Muscle of leg (tissue), 16 donors: ENCODE measurements at places on chromosomes 2 and 18. TPM values are rescaled to one million over a fixed set of nuclear protein-coding genes. Genes with fewer than 3 reads are reported as not detected.

The PLEK gene
- polyA plus RNA-seq, result 4.8 TPM

The SPC25 gene
- polyA plus RNA-seq, result 9.0 TPM

The VWC2L gene
- polyA plus RNA-seq, result 0.16 TPM

The SLC20A1 gene
- polyA plus RNA-seq, result 27.6 TPM

The SLC4A5 gene
- polyA plus RNA-seq, result 2.2 TPM

The UGT1A5 gene
- not detected for polyA plus RNA-seq

The RTP5 gene
- polyA plus RNA-seq, result not detected

The SP5 gene
- 5.8 TPM for polyA plus RNA-seq

The TEX44 gene
- not detected for polyA plus RNA-seq

The HJURP gene
- polyA plus RNA-seq, result 12.1 TPM

GRCh38 chr2:188808947-188809355, 165.2 kb upstream of the COL3A1 start:
- peak; percentile 84 for DNase-seq

DNA sequence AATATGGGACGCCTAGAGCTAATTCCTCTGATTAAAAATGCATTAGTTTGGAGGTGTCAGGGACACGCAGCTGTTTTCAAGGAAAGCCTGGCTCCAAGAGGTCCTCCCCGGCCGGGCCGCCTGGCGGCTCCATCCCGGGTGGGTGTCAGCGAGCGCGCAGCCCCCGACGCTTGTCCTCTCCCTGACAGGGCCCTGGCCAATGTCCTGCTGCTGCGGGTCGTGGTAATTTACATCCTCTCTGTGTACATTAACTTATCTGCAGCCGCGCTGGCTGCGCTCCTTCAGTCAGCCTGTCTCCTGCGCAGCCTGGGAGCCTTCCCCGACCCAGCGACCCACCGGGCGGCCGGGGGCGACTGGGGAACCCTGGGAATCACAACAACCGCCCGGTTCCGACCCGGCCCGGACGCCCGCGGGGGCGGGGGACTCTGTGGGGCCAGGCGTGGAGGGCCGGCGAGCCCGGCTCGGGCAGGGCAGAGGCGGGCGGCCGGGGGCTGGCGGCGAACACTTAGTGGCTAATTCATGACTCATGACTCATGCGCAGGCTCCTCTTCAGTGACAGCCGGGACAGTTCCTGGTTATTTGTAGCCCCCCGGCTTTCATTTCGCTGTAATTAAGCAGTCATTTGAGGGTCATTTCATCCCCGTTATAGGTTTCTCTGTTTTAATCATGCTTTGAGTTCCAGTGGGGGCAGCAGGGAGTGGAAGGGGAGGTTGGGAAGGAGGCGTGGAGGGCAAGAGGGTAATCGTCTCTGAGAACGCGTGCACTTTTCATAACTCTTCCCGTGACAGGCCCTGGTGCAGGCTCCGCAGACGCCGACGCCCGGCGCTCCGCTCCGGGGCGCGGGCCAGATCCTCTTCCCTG, 141.9 kb upstream of the CTAGE1 start:
- DNase-seq, result peak; percentile 58

DNA sequence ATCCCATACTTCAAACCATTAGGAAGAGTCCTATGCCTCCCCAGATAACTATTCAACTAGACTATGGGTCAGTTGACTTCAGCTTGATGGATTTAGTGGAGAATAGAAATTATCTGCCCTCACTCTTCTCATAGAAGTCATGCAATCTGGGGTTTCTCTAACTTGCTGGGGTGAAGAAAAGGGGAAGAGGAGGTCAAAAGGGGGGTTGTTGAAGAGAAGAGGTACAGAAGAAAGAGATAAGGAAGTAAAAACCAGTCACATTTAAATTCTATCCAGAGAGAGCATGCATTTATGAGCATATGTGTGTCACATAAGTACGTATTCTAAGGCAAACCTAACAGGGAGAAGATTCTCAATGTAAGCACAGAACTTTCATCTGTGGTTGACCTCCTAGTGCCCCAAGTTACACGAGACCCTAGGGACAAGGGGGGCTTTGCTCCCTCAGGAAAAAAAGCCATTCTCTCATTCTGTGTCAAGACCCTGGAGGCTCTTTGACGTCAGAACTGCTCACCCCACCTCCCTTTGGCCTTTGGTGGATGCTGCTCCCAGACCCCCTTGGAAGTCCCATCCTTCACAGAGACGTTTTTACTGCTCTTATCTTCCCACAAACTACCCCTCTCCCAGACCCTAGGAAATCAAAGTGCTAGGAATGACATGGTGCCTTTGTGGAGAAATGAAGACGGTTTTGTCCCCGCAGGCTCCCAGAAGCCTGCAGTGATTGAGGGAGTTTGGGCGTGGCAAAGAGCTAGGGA, 236.8 kb upstream of the TNP1 start:
- no peak for DNase-seq

DNA sequence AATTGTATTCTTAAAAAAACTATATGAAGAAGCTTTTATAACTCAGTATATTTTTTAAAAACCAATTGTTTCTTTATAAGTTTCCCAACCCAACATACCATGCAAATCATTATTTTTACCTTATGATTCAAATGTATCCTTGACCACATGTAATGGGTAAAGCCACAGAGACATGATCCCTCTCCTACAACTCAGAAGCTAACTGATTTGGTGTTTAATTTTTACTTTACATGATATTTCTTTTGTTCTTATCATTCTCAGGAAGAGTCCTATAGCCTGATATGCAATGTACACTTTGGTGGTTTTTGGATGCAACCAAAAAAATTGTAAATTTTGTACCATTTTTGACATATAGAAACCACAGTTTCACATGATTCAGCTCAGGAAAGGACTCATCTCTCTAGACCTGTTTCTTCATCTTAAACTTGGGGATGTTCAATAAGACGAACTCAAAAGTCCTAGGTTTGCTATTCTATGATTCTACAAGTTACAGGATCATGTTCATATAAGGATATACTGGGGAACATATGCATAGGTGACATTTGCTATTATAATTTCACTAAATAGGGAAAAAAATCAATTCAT, 85.2 kb upstream of the RBBP8 start:
- no peak for DNase-seq

- peak; percentile 11 for DNase-seq
Measured at GRCh38 chr18:31206787-31207381, 44.2 kb upstream of the DSC1 start.

GRCh38 chr2:31675485-31675901, 94.8 kb upstream of the SRD5A2 start:
- no peak for DNase-seq

DNA sequence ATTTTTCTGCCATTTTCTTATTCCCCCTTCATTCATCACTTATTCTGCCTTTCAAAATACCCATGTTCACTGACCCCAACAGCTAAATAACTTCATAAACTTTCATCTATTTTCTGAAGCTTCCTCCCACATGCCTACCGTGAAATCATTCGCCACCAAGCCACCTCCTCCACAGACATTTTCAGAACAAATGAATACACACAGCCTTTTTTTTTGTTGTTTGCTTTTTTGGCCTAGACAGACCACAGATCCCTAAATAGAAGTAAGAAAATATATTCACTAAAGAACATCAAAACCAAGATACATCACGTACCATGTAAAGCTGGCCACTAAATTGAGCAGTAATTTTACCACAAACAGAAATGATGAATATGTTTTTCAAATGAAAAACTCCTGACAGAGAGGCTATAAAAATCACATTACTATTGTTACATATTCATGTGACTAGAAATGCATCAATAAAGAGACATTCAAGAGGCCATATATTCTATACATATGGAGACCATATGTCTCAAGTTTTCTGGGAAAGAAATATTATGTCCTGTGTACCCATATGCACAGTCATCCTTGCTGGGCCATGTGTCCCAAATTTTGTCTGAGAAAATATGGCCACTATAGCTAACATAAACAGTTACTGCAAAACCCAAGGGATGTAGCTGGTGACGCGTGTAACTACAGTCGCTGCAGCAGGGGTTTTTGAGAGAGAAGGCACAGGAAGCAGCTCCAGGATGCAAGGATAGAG, 200.3 kb downstream of the FBXO15 start:
- no peak for DNase-seq

- no peak for DNase-seq
Measured at GRCh38 chr2:41647468-41648050, 400.3 kb upstream of the PKDCC start.

DNA sequence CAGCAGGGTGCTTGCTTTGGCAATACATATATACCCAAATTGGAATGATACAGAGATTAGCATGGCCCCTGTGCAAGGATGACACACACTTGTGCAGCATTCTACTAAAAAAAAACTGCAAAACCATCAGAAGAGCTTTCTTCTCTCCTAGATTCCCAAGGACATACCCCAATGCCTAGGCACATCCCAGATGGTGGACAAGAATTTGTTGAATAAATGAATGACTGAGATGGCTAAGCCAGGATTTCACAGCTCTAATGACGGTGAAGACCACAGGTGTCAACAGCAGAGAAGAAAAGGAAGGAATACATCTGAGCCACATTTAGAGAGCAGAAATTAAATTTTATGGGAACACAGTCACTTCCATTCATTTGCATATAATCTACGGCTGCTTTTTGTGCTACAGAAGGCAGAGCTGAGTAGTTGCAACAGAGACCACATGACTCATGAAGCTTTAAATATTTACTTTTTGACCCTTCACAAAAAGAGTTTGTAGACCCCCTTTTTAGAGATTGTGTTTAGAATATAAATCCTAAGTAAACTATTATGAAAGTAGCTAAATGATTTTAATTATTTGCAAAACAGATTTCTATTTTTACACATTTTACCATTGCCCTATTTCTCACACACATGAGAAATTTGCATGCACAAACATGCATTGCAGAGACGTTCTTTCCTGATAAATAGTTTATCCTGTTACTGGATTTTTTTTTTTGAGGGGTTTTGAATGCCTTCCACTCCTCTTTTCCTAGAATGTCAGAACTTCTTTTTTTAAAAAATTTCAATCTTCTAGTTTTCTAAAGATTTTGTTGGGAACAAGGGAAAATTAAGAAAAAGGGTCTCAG, 119.0 kb downstream of the PMAIP1 start:
- DNase-seq, result no peak

- DNase-seq, result no peak
Measured at GRCh38 chr2:192098814-192099491, 95.8 kb downstream of the TMEFF2 start.

DNA sequence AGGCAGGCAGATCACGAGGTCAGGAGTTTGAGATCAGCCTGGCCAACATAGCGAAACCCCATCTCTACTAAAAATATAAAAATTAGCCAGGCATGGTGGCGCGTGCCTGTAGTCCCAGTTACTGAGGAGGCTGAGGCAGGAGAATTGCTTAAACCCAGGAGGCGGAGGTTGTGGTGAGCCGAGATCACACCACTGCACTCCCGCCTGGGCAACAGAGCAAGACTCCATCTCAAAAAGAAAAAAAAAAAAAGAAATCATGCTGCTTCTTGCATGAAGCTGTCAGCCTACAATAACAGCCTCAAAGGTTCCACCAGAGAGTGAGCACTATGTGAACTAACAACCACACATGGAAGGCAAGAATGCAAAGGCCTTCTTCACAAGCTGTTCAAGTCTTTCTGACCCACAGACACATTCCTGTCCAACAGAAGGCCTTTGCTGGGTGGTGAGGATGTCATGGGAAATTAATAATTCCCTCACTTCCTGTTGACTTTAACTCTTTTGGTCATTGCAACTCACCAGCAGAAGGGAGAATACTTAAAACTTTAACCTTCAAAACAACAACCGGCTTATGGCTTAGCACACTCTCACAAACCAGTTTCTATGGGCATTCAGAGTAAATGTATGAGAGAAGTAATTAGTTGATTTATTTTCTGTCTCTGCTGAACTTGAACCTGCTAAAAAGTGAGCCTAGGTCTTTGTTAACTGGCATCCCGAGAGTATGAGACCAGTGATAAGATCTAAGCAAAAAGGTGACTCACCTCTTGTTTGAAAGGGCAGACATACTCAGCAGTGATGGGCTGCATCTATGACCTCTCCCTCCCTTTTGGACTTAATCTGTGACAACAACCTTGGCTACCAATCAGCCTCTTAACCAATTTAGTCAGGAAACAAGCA, 11.8 kb downstream of the PLEKHM3 start:
- DNase-seq, result no peak

DNA sequence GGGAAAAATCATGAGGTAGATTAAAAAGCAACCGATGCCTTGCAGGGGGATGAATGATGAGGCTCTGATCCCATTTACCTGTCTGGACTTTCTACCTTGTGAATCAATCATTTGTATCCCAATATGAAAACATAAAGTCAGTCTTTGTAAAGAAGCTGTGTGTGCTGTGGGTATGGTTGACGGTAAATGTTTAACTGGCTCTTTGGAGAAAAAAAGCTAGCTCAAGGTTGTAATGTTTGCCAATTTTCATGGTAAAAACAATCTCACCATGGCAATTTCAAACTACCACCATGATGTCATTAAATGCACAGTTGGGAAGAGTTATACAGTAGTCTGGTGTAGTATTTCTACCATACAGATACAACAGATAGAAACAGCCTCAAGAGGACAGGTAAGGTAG, 14.6 kb downstream of the TTR start:
- DNase-seq, result no peak

DNA sequence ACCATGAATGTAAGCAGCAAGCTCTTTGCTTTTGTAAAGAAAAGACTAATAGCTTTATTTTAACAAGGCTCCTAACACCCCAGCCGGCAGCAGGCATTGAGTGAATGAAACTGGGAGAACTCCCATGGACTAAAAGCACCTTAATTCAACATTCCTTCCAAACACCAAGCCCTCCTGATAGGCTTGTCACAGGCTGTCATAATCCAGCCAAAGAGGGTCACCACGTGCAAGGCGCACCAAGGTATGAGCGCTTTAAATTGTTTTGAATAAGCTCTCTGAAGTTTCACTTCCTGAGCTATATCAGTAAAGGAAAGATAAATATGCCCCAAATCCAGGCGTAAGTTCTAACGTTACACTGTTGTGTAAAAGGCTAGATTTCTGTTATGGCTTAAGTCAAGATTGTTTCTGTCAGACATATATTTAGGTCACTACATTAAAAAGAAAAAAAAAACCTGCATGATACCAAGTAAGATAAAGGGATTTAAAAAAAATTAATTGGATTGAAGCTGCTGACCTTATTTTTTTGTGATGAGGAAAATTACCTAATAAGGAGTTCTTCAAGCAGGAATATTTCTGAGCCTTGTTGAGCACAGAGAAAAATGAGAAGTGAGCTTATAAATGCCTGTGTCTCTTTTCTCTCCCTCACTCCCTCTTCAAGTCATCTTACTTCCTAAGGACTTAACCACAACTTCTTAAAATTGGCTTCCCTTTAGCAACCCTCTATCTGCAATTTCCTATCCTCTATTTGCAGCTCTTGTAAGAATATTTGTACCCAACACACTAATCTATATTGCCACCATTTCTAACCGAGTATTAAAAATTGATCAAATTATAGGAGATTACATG, 136.1 kb upstream of the NRP2 start:
- DNase-seq, result peak; percentile 41

DNA sequence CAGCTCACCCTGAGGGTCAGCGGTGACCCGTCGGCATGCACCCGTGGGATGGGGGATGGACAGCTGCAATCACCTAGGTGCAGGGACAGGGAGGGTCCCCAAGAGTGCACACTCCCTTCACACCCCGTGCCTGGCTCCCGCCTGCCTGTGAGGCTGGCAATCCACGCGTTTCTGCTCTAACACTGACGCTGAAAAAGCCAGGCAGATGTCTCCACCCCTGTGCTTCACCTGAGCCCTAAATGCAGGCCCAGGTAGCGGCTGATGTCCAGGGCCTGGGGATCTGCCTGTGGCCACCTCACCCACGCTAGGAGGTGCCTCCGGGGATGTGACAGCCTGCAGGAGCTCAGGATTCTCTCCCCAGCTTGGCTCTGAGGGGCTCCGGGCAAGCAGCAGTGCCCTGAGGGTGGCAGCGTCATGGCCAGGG, 212.0 kb upstream of the SALL3 start:
- no peak for DNase-seq

GRCh38 chr2:195022508-195022830, 634.6 kb upstream of the SLC39A10 start:
- no peak for DNase-seq

- DNase-seq, result no peak
Measured at GRCh38 chr2:220653776-220654175, 918.3 kb downstream of the EPHA4 start.
